ENCODE measurements at places on chromosomes 6 and 20.

DNA sequence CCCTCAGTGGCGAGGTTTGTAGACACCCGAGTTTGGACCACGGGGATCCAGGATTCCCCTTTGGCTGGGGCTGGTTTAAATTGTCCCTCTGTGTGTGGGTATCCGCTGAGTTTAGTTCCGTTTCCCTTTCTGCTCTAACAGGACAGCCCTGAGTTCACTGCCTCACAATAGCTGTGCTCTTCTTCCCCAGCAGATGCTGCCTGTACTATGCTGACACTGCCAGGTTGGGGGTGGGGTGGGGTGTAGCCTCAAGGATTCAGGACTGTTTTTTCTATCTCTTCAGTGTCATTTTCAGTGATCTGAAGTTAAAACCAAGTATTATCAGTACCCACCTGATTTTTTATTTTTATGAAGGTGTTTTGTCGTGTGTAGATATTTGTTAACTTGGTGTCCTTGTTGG, 655.0 kb downstream of the COL12A1 start:
- no peak for DNase-seq

- no peak for DNase-seq
These were observed 47.8 kb downstream of the GMPR start for GRCh38 chr6:16286151-16286522.

- no peak for DNase-seq
These were observed at the start of gene ADGB for GRCh38 chr6:146598772-146599405. Gene ADGB (plus strand): TSS chr6:146598972. CDS start chr6:146599041, 69 bp downstream.

DNA sequence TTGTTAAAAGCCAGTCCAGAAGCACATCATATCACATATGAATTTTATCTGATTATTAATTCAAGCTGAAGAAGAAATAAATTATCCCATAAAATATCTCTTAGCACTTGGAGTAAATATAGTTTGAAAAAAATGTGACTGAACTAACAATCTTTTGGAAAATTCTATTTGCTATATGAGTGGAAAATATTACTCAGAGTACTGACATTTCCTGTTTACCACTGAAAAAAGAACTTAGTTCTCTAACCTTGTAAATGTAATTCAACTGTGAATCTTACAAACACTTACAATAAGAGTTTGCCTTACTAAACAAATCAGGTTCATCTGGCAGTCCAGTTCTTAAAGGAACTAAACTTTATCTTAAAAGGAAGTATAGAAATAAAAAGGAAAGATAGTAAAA, 44.2 kb downstream of the MOXD1 start:
- no peak for DNase-seq

DNA sequence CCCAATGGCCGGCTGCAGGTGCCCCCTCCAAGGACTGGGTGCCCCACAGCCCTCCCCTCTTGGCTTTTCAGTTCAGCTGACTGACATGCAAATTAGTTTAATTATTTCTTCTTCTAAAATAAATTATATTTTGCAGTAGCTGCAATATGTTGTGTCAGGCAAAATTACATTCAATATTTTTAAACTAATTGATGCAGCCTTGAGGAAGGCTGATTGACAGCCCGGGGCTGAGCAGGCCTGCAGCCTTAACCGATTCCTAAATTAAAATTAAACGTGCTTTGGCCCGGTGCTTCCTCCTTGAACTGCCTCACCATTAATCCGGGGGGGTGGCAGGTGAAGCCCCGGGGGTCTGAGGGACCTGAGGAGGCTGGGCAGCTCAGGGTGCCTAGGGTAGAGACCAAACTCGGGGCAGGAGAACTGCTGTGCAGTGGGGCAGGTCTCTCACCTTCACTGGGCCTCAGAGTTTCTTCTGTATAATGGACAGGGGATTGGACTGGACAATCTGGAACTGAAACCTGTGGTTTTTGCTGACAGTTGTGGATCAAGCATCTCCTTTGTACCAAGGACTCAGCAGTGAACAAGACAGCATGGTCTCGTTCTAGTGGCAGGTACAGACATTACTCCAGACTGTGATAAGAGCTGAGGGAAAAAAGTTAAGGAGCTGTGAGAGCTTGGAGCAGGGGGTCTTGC, 72.5 kb downstream of the CD40 start:
- DNase-seq: no peak

DNA sequence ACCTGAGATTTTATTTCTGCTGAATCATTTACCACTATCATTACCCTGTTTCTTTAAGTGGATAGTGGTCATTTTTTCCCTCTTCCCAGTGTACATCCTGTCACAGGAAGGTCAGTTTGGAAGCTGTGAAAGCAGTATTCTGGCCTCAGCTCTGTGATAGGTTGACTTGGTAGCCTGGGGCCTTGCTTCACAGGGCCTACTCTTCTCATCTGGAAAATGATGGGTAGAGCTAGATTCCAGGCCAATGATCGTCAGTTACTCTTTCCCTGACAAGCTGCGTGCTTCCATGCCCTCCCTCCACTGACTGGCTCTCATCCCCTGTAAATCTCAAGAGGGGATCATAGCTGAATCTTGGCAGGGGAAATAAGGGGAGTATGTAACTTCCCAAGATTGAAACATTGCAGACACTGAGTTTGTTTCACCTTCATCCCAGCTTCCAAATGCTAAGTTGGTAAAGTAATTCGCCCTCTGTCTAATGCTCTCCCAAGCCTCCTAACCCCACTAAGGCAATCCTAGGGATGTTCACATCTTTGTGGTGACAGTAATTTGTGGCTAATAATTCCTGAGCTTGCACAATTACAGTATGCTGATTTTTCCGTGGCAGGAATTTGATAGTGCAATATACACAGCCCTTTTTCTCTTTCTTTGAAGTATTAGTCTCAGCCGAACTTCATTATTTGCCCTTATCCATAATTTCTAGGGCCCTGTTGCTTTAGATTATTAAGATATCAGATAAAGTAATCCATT, 51.2 kb downstream of the VAPB start:
- DNase-seq: no peak

DNA sequence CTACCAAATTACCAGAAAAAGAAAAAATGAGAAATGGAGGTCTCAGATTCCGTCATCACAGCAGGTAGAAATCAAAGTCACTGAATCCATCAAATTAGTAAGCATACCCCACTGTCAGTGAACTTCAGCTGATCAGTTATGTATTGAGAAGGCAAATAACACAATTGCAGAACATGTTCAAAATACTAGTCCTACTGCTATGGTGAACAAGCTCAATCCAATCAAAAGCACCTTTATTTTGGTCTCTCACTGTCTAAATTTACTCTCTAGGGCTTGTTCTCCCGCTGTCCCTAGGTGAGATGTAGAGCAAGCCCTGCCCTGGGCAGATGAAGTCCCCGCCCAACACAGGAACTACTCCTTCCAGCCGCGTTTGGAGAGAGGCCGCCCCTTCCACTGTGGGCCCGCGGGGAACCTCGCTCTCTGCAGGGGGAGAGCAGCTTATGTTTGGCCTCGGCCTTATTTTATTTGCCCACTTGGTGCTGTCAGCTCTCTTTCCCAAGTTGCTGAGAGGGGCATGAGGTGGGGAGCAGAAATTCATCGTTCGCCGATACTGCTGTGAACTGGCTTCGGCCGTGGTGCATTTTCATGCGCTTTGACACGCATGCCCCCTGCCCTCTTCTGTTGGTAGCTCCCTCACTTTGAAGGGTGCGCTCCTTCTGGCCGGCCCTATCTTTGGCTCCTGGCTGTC, 14.3 kb upstream of the MAP1LC3A start:
- no peak for DNase-seq

DNA sequence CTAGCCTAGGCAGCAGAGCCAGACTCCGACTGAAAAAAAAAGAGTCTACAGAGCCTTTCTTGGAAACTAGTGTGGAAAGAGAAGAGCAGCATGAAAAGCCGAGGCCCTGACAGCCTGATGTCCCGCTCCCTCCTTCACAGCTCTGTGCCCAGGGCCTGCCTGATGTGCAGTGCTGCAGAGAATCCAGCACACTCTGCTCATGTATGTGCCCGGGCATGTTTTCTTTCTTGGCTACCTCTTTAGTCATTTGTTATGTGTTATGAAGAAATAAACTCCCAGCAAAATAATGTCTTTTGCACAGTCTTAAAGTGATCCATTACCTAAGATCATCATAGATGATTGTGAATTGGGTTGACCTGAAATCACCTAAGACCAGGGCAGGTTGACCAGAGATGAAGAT, 78.1 kb upstream of the EZR start:
- no peak for DNase-seq

GRCh38 chr20:21933526-21933925, 228.1 kb downstream of the PAX1 start:
- no peak for DNase-seq

- no peak for DNase-seq
These were observed 39.5 kb downstream of the GRM4 start for GRCh38 chr6:34106421-34106820.

- no peak for DNase-seq
These were observed 5.9 kb downstream of the CALHM6 start for GRCh38 chr6:116467096-116467495.

DNA sequence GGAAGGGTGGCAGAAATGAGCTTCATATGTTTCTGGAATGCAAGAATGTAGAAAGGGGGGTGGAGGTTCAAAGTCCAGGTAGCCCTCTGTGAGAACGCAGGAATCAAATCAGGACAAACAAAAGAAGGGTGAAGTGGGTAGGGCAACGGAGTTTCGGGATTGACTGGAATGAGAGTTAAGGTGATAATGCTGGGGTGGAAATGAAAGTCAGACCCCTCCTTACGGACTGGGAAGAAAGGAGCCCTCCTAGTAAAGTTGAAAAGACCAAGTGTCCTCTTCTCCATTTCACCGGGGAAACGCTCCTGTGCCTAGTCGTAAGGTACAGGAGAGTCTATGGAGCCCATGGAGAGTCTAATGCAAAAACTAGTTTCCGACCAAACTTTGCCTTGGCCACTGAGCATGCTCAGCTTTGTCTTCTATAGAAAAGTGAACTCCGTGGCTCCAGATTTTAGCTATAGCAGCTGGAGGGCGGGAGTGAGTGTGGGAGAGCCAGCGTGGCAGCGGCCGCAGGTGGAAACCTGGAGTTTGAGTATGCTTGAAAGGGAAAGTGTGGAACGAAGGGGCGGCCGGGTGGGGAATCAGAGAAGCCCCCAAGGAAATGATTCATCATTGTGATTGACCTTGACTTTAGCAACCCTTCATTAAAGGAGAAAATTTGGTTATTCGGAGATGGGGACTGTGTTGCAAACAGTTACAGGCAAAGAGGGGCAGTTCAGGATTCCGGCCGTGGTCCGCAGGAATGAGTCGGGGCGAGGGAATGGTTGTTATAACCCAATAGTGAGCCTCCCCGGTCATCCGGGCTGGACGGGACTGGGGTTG, 1.3 kb upstream of the LRRC1 start:
- DNase-seq: no peak

- DNase-seq: no peak
These were observed 2.7 kb downstream of the BMP2 start for GRCh38 chr20:6769903-6770785.

GRCh38 chr20:32236048-32236533, 28.4 kb downstream of the POFUT1 start:
- no peak for DNase-seq

- no peak for DNase-seq
These were observed 65.4 kb downstream of the ARHGAP18 start for GRCh38 chr6:129644567-129645015.

- DNase-seq: no peak
These were observed 103.6 kb downstream of the PAX1 start for GRCh38 chr20:21808863-21809664.

DNA sequence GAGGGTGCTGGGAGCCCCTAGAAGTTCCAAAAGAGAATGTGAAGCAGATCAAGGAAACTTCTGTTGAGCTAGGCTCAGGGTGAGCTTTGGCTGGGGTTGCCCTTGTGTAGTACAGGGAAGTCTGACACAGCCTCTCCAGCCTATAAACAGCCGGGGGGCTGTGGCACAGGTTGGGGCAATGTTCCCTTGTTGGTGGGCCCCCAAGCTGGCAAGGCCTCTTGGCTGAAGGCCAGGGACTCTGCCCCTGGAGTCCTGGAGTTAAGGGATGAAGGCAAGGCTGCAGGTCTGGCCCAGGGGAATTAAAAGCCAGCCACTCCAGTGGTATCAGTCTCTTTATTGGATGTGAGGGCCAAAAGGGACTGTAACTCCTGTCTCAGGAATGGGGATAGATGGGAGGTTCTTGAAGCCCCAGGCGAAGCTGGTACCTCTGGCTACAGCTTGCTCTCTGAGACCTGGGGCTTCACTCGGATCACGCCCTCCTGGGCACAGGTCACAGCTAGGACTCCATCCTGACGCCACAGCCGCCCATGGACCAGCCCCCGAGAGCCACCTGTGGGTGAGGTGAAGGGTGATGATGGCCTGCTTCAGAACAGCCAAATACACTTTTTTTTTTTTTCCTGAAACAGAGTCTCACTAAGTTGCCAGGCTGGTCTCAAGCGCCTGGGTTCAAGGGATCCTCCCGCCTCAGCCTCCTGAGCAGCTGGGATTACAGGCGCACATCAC, 8.0 kb downstream of the SNX21 start:
- DNase-seq: no peak

- DNase-seq: no peak
These were observed 24.0 kb downstream of the ADA start for GRCh38 chr20:44627364-44628010.
